ENCODE measurements at places on chromosomes 16 and 17.

DNA sequence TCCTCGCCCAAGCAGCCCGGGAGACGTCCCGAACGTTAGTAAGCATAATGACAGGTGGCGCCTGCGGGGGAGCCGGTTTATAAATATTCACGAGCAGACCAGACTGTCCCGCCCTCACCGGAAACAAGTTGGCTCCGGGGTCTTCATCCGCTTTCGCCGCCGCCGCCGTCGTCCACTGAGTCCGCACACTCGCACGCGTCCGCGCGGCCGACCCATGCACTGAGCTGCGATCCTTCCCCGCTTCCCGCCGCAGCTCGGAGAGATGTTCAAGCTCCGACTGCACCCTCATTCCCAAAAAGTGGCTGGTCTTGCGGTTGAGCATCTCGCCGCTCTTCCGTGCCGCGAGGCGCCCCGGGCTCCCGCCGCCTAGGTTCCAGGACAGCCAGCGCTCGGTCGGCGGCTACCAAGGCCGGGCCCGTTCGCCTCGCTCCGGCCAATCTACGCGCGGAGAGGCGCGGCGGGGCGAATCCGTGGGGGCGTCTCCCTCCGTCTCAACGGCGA, 385 bp downstream of the CFAP119 start:
- DNase-seq = no peak

DNA sequence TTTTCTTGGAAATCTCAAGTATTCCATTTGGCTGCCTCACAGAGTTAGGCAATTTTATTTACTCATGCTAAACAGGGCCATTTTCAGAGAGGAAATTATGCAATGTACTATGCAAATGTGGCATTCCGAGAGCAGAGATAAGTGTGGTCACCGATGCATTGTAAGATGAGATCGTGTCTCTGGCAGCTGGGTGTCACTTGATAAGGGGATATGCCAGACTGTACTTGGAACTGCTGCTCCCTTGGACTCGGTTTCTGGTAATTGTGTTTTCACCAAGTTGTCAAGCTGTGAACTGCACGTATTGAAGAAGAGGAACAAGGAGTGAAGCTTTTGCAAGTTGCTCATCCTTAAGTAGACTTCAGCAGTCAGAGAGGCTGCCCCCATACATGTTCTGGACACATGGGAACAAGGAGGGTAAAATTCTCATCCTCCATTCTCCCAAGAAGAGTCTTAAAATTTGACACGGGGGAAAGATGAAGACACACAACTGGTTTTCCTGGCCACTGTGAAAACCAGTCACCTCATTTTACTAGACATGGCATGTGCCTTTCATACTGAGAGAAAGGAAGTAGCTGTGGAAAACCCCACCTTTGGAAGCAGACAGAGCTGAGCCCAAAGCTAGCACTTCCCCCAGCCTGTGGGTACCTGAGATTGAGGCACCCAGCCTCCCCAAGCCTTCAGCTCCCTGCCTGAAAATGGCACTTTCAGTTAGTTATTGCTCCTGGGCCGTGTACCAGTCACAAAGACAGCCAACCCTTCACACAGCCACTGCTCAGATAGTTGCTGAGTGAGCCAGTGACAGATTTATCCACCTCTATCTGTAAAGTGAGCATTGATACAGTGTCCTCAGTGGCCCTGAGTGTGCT, 150.7 kb downstream of the SOCS1 start:
- peak; percentile 86 for DNase-seq

- peak; percentile 9 for DNase-seq
These were observed 307.2 kb downstream of the ABCC12 start for GRCh38 chr16:47848421-47849109.

DNA sequence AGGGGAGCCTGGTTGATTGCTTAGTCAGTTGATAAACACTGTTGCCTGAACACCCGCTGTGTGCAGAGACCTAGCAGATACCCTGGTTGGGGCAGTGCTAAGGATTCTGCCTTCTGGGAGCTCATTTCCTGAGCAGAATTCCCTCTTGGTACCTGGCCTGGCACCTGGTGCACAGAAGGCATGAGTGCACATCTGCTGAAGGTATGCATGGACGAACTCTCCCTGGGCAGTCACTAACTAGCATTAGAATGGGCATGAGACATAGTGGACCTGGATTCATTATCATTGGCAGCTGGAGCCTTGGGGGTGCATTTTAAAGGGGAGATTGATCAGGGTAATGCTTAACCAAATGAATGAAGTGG, 13.1 kb downstream of the ADCY7 start:
- DNase-seq = no peak

- DNase-seq = no peak
These were observed 8.9 kb downstream of the OR4D1 start for GRCh38 chr17:58156839-58157803.

DNA sequence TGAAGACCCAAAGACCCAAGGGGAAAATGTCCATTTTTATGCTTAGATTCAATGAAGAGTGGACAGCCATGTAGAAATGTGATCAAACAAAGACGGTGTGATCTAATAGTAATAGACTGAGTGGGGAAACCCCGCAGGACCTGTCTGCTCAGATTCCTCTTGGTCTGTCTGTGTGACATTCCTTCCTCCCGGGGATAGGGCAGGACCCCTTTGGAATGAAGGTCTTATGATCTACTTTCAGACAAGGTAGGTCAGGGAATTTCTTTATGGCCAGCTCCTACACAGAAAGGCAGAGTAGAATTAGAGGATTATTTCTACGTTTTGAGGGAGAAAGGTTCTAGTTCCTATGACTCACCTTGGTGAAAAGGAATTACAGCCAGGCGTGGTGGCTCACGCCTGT, 267.6 kb downstream of the STX8 start:
- peak; percentile 5 for DNase-seq

DNA sequence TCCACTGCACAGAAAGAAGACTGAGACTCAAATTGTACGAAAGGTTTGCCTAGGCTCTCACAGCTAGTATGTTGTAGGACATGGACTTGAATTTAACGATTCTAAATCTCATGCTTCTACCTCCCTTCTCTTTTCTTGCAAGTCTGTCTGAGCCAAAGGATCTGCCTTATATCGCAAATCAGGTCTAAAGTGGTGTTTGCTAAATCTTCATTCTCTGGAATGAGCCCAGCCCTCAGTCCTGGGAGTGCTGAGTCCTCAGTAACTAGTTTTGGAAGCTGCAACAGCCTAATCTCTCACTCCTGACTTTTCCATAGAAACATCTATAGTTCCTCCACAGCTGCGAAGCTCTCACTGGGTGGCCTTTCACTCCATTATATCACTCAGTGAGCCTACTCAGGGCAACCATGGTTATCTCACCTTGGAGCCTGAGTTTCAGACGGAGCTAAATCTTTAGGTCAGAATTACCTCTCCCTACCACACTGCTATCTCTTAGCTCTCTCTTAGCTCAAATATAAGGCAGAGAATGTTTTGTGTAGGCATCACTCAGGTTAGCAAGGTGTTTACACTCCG, 575.5 kb upstream of the C16orf82 start:
- DNase-seq = no peak

GRCh38 chr17:50866950-50867362, 802 bp upstream of the TOB1 start:
- DNase-seq = no peak

DNA sequence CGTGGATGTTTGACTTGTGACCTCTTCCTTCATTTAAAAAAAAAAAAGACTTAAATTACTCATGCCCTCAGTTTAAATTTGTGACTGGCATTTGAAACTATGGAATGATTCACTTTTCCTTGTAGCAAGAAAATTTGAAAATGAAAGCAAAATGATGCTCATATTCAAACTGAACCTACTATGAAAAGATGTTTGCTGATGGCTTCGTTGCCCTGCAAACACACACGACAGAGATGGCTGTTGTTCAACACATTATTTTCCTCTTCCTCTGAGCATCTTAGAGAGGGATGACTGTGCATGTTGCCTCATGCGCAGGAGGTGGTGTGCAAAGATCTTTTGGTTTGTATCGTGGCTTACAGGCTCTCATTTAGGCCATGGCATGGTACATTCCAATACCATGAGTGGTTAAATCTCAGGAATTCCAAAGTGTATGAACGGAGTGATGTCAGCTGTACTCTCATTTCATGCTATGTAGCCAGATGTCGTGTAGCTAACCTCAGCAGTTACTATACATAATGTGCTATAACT, 164.5 kb downstream of the PRKCA start:
- peak; percentile 99 for DNase-seq

DNA sequence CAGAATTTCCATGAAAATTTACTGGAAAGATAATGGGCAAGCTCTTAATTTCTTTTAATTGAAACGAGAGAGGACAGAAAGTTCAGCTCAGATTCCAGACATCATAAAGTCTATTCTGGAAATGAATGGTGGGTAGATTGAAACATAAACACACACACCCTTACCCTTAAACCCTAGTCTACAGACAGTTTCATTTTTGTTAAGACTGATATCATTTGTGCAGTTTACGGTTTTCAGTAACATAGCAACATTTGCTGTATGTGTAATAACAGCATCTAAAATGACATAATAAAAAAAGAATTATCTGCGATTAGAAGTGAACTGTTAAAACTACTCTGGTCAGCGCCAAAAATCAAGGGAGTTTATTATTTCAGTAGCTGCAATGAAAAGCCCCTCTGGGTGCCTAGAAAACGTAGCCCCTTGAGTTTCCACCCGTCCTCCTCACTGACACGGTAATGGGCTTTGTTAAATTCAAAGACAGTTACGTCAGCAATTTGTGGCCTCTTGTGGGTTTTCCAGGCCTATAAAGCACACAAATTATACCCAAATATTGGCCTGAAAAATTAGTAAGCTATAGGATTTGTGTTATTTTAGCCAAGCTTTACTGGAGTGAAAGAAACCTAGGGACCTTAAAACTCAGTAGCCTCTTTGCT, 520.6 kb upstream of the SOX9 start:
- DNase-seq = no peak

DNA sequence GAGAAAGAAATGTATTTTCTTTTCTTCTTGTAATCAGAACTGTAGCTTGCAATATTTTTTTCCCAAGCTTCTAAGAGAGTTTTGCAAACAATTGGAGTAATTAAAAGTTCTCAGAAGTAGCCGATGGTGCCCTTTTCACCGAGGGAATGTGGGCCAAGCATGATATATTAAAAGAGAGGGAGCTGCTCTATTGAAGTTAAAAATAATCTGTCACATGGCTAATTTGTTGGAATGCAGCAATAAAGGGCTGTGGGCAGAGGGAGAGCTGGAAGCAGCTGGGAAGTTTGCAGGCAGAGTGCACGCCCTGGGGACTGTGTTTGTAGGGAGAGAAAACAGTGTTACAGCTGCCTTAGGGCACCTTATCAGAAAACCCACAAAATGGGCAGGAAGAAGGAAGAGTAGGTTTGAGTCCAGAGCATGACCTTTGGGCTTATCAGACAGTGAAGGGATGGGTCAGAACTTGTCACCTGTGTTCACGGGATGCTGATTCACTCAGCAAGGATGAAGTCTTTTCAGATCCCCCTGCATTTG, 18.5 kb upstream of the TERF2 start:
- DNase-seq = peak; percentile 60

DNA sequence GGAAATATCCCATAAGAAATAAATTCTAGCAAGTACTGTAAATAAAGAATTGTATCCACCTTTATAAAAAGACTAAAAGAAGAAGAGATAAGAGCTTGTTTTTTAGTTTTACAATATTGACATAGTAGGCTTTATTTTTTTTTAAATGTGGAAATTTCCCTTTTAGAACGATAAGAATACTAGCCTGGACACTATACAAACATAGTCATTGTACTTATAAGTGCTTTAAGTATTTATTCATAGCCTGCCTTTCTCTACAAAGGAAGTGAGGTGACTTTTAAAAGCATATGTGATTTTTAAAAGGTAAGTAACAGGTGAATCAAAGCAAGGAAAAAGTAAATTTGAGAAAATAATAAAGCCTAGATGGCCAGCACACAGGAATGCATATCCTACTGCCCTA, 17.7 kb downstream of the TOX3 start:
- no peak for DNase-seq

Measured in fibroblast of skin of back (primary cell).